ENCODE measurements at places on chromosomes 16 and 17.

- no peak for DNase-seq
Observed at GRCh38 chr17:77141846-77142449, 1.2 kb downstream of the SEC14L1 start.

DNA sequence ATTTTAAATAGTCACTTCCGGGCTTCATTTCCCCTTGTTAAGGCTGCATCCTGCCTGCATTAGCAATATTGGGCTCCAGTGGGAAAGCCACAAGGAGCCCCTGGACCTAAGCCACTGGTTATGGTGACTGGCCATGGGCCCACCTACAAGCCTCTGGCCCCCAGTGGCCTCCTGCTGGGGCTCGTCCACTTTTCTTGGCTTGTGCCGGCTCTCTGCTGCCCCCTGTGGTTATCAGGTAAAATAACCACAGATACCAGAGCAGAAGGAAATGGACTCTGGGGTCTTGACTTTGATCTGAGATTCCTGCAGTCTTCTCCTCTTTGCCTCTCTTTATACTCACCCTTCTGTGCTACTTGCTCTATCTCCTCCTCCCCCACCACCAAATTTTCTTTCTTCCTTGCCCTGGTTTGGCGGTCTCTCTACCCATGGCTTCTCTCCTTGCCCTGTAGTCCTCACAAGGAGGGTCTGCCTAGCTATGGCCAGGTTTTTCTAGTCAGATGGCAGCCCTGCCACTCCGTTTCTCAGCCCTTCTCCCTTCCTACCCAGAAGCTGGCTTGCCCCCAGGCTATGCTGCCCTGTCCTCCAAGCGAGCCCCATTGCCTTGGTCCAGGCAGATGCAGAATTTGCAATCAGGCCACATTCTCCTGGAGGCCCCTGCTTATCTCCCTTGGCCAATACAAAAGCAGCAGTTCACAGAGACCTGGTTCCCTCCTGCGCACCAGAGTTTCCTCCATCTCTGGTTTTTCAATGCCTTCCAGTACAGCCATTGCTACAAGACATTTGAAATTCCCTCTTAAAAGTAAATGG lies 82.9 kb upstream of the RCVRN start:
- DNase-seq: no peak

GRCh38 chr17:2362416-2362815 lies 25.1 kb downstream of the SGSM2 start:
- no peak for DNase-seq

- DNase-seq: no peak
Observed at GRCh38 chr16:24976971-24977677, 38.0 kb downstream of the ARHGAP17 start.

GRCh38 chr17:8532021-8532420 lies 96.3 kb downstream of the NDEL1 start:
- no peak for DNase-seq

- no peak for DNase-seq
Observed at GRCh38 chr17:44558334-44558709, 1.0 kb downstream of the FZD2 start.

DNA sequence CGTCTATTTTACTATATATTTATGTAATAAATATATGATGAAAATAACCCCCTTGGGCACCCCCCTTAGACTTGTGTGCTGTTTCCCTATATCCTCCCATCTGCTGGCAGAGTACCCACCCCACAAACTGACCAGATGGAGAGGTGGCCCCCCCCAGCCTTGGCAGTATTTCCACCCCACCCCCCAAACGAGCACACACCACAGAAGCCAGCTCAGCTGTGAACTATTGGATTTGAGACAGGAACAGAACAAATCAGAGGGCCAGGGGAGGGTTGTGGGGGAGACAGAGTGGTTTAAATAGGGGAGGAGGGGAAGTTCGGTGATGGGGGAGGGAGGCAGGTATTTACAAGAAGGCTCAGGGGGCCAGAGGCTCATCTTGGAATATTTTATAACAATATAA lies 7.8 kb downstream of the NR1D1 start:
- DNase-seq: no peak

DNA sequence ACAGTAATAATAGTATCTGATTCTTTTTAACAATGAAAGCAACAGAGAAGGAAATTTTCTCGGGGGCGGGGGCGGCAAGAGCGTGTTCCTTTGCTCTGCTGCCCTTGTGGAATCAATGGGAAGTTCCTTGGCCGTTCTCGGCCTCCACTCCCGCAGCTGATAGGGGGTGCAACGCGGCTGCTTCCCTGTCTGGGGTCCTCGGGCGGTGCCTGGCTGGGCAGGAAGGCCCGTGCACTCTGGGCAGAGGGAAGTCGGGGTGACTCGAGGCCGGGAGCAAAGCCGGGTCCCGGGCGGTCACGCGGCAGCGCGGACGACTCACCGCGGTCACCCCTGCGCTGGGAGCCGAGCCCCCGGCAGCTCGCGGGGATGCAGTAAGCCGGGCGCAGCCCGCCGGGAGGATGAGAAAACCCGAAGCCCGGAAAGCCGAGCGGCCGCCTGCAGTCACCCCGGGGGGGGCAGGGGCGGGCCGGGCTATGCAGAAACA lies 2.5 kb downstream of the TUBB3 start:
- no peak for DNase-seq

- no peak for DNase-seq
Observed at GRCh38 chr17:59851439-59852375, 41.0 kb downstream of the TUBD1 start.

DNA sequence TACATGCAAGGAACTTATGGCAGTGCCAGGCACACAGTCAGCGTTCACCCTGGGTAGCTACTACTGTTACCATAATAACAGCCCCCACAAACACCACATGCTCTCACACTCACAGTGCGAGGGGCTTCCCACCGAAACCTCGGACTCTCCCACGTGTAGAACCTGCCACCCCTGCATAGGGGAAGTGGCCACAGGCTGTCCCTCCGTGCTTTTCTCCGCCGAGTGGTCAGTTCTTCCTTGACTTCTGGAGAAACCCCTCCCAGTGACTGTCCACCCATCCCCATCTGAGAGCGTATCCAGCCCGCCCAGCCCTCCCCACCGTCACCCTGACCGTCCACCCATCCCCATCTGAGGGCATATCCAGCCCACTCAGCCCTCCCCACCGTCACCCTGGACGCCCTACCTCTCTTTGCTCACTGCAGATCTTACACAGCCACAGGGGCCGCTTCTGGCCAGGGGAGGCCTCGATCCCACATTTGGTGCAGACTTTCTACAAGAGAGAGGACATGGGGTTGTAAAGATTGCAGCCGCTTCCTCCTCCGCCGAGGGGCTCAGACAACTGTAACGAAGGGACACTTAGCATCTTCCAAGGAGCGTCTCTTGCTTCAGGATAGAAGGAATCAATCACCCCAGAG lies 71.1 kb downstream of the RPH3AL start:
- DNase-seq: no peak

GRCh38 chr17:44197980-44198720 lies 1.5 kb downstream of the ATXN7L3 start:
- no peak for DNase-seq

DNA sequence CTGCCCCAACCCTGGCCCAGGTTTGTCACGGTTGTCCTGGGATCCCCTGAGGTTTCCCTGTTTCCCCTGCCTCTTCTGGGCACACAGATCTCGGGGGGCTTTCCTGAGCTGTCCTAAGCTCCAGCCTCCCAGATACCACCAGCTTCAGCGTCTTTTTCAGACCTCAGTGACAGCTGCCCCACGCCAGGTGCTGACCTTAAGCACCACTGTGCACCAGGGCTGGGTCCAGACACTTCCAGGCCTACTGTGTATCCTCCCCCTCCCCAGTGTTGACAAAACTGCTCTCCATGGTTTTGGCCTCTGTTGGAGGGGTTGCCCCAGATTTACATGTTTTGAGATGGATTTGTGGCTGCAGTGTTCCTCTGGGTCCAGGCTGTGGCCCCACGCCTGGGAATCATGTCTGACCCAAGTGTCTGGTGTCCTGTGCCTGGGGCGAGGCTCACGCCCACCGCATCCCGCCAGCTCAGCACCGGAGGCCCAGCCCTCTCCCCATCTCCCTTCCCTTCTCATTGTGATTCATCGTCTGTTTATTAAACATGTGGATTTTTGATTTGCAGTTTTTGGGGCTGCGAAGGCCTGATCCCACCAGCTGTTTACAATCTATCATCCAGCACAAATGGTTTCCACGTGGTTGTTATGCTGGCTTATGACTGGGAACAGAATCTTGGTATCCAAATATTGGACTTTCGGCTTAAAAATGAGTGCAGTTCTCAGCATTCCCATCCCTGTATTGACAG lies 82.1 kb downstream of the METRNL start:
- no peak for DNase-seq

GRCh38 chr16:56610017-56610608 lies 1.7 kb downstream of the MT2A start:
- peak; percentile 66 for DNase-seq

DNA sequence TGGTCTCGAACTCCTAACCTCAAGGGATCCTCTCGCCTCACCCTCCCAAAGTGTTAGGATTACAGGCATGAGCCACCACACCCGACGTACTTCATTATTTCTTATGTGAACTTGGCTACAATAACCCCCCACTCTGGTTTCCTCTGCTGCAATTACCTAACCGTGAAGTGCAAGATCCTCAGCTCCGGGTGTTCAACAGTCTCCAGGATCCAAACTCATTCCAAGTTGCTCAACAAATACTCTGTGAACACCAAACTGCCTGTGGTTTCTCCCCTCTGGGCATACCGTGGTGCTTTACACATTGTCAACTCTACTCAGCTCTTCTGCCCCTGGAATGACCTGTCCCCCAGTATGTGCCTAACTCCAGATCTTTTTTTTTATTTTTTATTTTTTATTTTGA lies 6.8 kb upstream of the SULT1A1 start:
- no peak for DNase-seq

DNA sequence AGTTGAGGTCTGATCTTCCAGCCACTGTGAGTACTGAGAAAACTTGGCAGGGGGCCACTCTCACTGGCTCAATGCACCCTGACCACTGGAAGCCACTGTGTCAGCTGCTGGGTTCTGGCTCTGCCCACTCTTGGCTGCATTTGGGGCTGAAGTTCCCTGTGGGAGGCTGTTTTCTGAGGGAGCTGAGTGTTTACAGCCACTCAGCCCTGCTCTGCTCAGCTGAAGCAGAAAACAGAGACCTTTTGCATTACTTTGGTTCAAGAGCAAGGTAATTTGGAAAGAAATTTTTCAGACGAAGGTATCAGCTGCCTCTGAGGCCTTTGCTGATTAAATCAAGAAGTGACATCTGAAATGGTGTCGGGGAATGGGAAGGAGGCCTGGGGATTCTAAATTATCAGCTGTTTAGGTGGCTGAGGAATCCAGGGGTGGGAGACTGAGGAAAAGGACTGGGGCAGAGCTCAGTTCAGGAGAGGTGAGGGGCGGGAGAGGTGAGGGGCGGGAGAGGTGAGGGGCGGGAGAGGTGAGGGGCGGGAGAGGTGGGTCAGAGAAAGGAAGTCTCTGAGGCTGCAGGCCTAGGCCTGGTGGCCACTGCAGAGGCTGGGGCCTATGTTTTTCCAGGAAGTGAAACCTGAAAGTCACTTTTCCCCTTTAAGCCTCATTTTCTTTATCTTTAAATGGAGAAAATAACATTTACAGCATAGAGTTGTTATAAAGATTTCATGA lies at the start of gene ACSM5:
Gene ACSM5 (plus strand): TSS at position 137 of the 723 bp plus-strand sequence. CDS start 1,951 bp downstream, outside the sequence.
- DNase-seq: no peak

DNA sequence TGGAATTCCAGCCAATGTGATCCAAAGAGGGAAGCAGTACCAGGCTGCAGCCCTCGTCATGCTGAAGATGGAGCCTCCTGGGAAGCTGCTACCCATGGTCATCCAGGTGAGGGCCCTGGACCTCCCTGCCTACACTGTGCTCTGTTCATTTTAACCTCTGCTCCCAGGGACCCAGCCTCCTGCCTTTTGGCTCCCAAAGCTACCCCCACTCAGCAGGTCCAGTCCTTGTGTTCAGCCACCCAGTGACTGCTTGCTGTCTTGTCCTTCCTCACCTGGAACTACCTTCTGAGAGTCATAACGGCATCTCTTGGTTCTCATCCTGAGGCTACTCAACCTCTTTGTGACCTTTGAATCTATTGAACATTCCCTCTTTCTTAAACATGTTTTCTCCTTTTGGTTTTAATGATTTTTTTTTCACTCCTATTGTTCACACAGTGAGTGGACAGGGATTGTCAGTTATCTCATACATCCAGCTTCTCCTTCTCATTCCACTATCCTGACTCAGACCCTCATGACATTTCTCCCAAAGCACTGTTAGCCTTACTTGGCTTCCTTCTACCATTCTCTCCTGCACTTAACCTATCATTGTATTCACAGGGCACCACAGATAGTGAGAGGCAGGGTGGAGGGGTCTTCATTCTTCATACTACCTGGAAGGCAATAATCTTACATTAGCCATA lies 53.3 kb downstream of the GOSR1 start:
- no peak for DNase-seq

DNA sequence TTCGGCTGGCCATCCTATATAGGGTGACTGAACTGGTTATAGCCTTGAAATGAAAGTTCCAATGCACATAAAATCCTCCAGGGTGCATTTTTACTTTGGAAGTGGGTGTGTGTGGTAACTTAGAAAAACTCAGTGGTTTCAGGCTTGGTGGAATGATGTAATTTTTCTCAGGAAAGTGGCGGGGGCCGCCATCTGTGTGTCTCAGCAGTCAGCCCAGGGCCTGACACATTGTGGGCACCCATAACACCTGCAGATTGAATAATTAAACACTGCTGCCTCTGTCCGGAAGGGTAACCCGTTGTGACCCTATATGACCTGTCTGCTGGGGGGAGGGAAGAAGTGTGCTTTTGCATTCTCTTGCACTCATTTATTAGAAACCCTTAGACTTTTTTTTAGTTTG lies 2.2 kb upstream of the PDP2 start:
- DNase-seq: peak; percentile 63

DNA sequence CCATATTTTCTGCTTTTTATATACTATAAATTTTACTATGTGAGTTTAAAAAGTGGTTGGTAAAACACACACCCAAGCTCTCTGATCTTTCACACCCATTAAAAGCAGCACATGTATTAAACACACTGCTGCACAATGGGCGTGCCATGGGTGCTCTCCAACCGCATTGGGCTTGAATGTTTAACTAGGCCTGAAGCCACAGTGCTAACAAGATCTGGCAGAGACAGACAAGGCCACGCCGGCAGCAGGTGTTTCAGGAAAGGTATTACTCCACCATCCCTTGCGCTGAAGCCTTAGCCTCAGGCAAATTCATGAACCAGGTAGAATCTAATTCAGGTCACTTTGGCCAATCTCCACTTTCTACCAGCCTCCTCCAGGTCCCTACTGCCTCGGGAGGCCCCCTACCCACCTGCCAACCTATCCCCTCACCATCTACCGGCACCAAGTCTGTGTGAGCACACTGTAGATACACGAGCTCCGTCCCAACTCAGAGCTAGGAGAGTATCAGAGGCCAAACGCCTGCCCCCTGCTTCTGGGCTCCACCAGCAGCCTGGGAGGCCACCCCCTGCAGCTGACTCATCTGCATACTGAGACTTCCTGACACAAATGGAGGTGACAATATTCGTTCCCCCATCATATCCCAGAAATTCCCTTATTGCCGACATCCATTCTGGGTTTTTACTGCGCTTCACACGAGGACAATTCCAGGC lies 95.0 kb downstream of the ADCY9 start:
- DNase-seq: no peak

GRCh38 chr17:34758718-34759117 lies 179.3 kb downstream of the TMEM132E start:
- no peak for DNase-seq

DNA sequence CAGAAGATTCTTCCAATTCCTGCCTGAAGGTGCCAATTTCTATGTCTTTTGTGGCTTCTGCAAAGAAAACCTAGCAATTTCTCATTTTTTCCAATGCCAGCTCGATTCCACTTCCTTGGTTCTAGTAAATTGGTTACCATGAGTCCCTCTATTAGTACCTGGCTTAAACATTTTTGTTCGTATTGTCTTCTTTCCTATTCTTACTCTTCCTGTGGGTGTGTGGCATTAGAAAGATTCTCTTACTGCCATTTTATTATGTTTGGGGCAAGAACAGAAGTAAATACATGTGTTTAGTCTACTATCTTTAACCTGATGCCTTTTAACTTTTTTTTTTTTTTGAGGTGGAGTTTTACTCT lies 20.3 kb upstream of the MAPK3 start:
- no peak for DNase-seq
